ENCODE measurements at places on chromosomes 7 and 10. TPM values are rescaled to one million over a fixed set of nuclear protein-coding genes. Genes with fewer than 3 reads are reported as not detected.
A peak's percentile ranks its signal among the peaks of the same experiment; 100 is the strongest.

DNA sequence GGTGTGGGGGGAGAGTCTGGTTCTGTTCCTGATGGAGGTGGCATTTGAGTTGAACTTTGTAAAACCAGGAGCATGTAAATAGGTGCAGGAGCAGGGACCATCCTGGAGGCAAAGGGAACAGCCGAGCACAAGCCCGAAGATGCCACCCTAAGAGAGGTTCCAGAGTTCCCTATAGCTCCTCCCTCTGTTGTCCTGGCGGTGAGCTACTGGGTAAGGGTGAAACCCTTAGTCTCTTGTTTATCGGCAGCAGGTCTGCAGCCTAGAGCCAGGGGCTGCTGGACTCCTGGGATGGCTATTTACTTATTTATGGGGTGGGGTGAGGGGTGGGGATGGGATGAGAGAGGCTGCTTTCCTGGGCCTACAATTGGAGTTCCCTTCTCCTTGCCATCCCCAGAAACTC is 6.5 kb upstream of the LBX1 start:
- H3K27me3 ChIP-seq: peaks cover 87% of the 10 kb centered on the region
- H3K27ac ChIP-seq: no peak overlapping the region
- no peak overlapping the region for H3K4me3 ChIP-seq

TTYH3 gene
- 25.2 TPM for total RNA-seq

ATP6V0A4 gene
- total RNA-seq: not detected

DNTT gene
- not detected for total RNA-seq

DNA sequence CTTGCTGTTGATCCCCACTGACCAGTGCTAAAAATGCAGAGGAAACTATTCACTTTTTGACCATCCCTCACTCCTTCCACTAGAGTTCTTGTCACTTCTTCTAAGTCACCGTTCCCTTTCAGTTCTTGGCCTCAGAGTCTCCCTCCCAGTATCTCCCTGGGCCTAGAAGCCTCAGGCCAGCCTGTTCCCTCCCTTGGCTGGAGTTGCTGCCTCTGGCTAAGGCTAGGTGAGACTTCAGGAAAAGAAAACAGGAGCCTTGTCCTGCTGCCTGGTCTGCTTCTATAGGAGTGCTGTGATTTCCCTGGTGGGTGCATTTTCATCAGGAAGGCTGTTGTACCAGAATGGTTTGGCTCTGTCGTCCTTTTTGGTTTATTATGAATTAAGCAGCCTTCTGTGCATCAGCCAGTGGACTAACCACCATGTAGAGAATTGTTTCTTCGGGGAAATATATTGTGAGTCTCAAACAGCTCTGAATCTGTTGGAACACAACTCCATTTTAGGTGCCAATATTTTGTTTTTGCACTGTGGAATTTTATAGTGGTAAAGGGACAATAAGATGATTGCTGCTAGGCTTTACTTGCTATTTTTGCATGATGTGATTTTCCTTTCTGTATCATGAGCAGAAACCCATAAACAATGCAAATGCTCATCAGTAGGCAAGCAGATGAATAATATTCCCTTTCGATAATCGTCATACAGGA is 233.4 kb upstream of the FZD1 start:
- H3K27me3 ChIP-seq: no peaks in the 10 kb centered on the region
- no peaks in the 10 kb centered on the region for H3K36me3 ChIP-seq
- H3K27ac ChIP-seq: no peak overlapping the region
- H3K4me3 ChIP-seq: no peak overlapping the region
- no peak for DNase-seq

GRCh38 chr7:151565541-151565940 is 45.8 kb upstream of the RHEB start:
- H3K4me3 ChIP-seq: no peak overlapping the region
- H3K27ac ChIP-seq: no peak overlapping the region
- H3K27me3 ChIP-seq: no peaks in the 10 kb centered on the region
- peak; percentile 40 for DNase-seq
- H3K4me1 ChIP-seq: peaks cover 10% of the 10 kb centered on the region

PLA2G12B gene
- not detected for total RNA-seq

DNA sequence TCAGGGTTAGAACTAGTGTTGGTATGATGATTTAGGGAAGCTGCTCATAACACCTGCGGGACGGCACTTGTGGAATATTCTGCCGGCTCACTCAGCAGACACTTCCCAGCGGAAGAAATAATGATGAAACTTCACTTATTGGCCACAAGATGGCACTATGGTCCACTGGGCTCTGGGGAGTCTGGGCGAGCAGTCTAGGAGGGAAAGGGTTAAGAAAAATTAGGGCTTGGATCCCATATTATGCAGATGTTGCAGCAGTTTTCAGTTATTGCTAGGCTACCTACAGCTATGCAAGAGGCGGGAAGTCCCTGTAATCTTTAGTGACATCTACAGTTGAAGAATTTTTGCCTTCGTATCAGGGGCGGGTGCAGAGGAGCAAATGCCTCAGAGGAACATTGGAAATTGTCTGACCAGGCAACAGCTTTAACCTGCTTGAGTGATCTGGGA is 238.7 kb upstream of the PRSS58 start:
- no peak for DNase-seq
- H3K27me3 ChIP-seq: no peaks in the 10 kb centered on the region
- no peak overlapping the region for H3K4me3 ChIP-seq
- no peak overlapping the region for H3K27ac ChIP-seq
- no peaks in the 10 kb centered on the region for H3K36me3 ChIP-seq

DNA sequence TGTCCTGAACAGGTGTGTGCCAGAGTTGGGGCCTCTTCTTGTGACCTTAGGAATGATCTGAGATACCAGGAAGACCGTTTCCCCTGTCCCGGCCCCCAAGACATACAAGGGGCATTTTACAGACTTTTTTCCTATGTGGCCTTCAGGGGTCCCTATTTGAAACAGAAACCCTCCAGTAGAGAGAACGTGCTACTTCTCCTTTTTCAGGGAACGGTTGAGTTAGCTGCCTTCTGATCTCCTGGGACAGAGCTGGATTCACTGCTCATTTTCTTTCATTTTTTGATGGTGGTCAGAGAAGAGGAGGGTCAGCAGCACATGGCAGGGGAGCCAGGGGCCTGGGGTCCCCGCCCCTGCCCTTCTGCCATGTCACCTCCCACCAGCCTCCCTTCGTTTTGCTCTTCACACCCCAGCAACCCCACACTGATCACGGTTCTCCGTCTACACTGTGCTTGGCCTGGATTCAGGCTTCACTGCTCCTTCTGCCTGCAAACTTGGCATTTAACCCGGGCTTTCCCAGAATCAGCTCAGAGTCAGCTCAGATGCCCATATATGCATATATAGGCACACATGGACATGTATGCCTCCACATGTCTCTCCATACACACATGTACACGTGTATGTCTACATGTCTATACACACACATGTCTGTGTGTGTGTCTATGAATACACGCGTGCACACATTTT is 138.1 kb upstream of the BTBD16 start:
- H3K4me1 ChIP-seq: peaks cover 17% of the 10 kb centered on the region
- no peaks in the 10 kb centered on the region for H3K27me3 ChIP-seq
- no peak overlapping the region for H3K4me3 ChIP-seq
- no peaks in the 10 kb centered on the region for H3K36me3 ChIP-seq
- H3K27ac ChIP-seq: no peak overlapping the region
- DNase-seq: no peak
